Stomach (tissue), 19 donors: ENCODE measurements at places on chromosomes 4 and X. TPM values are rescaled to one million over a fixed set of nuclear protein-coding genes. Genes with fewer than 3 reads are reported as not detected.
A peak's percentile ranks its signal among the peaks of the same experiment; 100 is the strongest.

DNA sequence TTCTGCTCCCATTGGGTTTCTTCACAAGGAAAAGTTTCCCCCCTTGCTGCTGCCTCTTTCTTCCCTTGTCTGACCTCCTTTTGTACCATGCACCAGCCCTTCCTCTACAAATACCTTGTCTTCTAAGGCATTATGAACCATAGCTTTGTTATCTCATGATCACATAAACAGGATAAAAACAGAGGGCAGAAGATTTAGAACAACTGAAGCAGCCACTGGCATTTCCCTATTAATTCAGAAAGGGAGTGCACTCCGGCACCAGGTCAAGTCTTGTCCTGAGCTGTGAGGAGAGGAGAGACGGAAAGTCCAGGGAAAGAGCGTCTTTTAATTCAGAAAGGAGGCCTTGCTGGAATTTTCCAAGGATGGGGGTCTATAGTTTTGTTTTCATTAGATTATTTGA lies 281.7 kb downstream of the RCHY1 start:
- DNase-seq = no peak

The IQCM gene
- not detected for total RNA-seq

GRCh38 chr4:108159845-108160244 lies 8.9 kb downstream of the LEF1 start:
- no peak for DNase-seq

The SPATA4 gene
- total RNA-seq = not detected

GRCh38 chrX:155983326-155983725 lies 14.2 kb upstream of the IL9R start:
- DNase-seq = no peak

DNA sequence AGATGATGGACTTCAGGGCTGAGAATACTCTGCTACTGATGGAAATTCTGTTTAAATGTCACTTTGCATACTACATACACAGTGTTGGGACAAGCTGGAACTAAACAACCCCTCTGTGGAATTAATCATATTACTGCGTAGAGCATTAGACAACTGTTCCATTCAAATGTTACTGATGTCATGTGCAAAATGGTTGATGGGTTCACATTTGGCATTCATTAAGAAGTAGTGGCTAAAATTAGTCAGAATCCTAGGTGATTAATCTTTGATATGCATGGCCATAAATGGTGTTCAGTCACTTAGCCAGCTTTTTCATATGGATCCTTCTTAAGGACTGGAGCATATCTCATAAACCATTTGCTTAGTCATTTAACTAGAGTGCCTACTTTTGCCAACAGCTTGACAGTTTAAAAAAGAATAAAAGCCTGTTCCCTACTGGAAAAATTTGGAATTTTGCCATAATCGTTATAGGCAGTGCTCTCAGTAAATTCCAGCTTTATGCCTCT lies 105.2 kb downstream of the RNF150 start:
- DNase-seq = peak; percentile 75

DNA sequence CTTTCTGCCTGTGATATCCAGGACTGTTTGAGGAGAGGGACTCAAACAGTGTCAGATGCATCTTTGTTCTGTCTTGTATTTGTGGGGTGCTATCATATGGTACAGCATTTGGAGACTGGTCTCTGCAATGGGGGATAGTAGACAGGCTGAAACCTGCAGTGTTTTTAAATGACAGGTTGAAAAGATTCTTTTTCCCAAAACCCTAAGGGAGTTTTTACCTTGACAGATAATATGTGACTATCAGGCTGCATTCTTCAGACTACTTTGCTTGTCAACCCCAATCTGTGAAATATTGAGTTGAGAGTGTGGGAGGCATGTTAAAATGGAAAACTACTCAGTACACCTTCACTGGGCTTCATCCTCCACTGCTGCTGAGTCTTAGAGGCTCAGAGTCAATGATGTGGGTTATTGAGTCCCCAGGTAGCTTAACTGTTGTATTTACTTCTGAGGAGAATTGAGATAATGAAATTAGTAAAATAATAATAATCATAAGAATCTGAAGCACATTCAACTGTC lies 274.9 kb downstream of the GASK1B start:
- no peak for DNase-seq

DNA sequence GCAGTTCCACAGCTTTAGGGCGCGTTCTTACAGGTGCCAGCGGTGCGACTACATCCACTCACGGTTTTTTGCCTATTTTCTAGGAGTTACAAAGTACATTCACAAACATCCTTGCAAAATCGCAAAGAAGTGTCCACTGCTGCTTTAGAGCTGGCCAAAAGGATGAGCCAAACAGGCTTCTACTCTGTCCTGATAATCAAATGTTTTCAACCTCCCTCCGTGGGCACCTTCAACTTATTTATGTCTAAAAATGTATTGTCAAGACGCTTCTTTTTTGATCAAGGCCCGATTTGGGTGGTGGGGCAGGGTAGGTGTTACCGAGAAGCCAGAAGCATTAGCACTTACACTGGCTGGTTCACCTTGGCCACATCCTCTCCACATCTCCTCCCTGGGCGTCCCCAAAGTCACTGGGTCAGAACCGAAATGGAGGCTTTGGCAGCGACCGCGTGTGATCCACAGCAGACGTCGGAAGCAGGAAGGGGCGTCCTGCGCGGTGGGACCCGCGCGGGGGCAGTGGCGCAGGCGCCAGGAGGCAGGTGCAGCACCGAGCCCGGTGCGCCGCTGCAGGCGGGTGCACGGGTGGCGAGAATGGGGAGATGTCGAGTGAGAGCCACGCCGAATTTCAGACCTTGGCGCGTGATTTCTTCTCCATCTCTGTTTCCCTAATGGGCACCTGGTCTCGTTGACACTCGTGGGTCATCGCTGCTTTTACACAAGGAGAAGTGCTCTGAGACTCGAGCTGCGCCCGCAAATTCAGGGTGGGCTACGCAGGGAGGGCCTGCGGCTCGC lies 16.9 kb downstream of the NKX3-2 start:
- no peak for DNase-seq

The NCAPG gene
- 1.3 TPM for total RNA-seq

GRCh38 chr4:10442976-10443375 lies 14.2 kb downstream of the ZNF518B start:
- no peak for DNase-seq

- DNase-seq = peak; percentile 40
Observed at GRCh38 chrX:101206471-101206870, 13.1 kb upstream of the DRP2 start.

- DNase-seq = no peak
Observed at GRCh38 chrX:15391850-15392249, 7.6 kb upstream of the VEGFD start.

The TCEAL5 gene
- total RNA-seq = not detected

GRCh38 chrX:132119821-132120515 lies 7.9 kb downstream of the FRMD7 start:
- DNase-seq = peak; percentile 35

The RAB41 gene
- total RNA-seq = not detected

The MEPE gene
- not detected for total RNA-seq

The PARM1 gene
- 24.6 TPM for total RNA-seq

The CXCL1 gene
- total RNA-seq = 2.2 TPM

The GPAT3 gene
- not detected for total RNA-seq

The PHOX2B gene
- 2.0 TPM for total RNA-seq

DNA sequence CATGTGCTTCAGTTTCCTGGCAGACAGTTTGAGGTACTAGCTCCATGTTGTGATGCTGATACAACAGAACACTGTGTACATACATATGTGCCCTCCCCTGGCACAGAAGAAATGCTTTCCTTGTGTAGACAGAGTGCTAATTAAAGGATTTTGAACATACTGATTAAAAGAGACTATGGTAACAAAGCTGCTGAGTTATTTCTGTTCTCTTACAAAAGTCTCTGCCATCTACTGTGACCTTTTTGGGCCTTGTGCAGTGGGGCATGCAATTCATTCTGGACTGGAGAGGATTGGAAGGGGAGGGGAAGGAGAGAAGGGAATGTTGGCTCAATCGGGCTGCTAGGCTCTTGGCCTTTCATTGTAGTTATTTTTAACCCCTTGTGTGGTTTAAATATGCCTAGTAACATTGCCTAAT lies 6.0 kb downstream of the PDLIM5 start:
- no peak for DNase-seq

GRCh38 chrX:11336201-11336600 lies 43.0 kb downstream of the AMELX start:
- no peak for DNase-seq

DNA sequence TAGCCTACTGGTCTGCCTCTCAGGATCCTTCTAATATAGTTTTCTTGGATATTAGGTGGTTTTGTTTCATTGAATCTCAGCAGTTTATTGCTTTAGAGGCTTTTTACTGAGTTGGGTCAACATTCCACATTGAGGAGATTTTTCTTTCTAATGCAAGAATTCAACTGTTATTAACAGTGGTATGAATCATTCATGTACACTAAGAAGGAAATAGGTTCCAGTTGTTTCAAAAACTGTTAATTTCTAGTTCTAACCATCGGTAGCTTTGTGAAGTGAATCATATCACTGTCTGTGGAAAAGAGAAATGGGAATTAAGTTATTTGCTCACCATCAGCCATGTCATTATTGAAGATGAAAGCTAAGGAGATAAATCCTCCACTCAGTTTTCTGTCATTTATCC lies 331.5 kb downstream of the RPA4 start:
- no peak for DNase-seq

DNA sequence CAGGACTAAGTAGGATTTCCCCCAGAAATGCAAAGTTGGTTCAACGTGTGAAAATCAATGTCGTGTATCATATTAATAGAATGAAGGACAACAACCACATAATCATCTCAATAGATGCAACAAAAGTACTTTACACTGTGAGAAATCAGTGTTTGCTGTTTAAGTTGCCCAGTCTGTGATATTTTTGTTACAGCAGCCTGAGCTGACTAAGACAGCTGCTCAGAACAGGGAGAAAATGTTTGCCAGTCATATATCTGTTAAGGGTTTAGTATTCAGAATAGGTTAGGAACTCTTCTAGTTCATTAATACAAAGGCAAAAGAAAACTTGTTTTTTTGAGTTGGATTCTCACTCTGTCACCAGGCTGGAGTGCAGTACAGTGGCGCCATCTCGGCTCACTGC lies 12.5 kb downstream of the MAEA start:
- DNase-seq = no peak

The RAI2 gene
- total RNA-seq = 3.7 TPM

- DNase-seq = peak; percentile 51
Observed at GRCh38 chrX:120316587-120317283, 5.5 kb upstream of the TMEM255A start.

DNA sequence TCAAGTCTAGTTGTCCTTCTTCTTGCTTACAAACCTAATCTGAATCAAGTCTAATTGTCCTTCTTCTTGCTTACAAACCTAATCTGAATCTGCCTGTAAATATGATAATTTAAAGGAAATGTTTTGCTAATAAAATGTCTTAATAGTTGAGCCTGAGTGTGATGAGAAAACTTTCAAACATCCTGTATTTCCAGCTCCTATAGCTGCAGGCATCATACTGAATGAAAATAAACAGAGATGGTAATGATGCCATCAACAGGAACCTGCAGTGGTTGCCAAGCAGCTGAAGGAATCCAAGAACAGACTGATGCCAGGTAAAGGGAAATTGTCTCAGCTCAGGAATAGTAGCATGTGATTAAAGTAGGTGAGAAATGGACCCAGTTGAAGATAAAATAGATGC lies 156.1 kb upstream of the IRS4 start:
- no peak for DNase-seq

The PAGE5 gene
- not detected for total RNA-seq

The TAF1 gene
- 62.9 TPM for total RNA-seq

The SRPX2 gene
- 15.1 TPM for total RNA-seq

The UGT8 gene
- 24.0 TPM for total RNA-seq

DNA sequence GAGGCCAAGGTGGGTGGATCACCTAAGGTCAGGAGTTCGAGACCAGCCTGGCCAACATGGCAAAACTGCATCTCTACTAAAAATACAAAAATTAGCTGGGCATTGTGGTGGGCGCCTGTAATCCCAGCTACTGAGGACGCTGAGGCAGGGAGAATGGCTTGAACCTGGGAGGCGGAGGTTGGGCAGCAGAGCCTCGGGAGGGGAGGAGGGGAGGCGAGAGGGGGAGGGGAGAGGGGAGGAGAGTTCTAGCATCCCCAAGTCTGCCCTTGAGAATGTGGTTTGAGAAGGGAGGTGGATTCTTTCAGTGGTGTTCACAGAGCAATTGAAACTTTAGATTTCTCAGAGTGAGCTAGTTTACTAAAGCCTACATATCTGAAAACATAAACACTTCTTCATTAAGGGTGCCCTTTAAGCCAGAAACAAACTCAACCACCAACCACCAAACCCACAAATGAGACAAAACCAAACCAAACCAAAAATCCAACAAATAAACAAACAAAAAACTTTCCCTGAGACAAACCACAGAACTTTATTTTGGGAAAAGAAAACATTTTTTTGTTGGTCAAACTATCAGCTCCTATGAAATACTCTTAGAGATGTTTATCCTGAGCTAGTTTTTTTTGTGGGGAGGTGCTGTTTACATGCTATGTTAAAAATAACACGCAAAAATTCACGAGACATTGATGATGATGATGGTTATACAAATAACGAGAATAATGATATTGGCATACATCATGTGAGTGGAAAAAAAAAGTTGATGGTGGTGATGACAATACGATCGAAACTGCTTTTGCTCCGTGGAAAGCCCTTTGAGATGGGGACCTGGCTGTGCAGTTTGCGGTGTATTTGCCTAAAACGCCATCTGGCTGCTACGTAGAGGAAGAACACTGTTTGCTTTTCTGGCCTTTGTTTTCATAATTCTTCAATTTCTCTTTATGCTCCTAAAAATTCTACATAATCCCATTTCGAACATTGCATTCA lies 98.2 kb upstream of the PRKX start:
- DNase-seq = peak; percentile 31

DNA sequence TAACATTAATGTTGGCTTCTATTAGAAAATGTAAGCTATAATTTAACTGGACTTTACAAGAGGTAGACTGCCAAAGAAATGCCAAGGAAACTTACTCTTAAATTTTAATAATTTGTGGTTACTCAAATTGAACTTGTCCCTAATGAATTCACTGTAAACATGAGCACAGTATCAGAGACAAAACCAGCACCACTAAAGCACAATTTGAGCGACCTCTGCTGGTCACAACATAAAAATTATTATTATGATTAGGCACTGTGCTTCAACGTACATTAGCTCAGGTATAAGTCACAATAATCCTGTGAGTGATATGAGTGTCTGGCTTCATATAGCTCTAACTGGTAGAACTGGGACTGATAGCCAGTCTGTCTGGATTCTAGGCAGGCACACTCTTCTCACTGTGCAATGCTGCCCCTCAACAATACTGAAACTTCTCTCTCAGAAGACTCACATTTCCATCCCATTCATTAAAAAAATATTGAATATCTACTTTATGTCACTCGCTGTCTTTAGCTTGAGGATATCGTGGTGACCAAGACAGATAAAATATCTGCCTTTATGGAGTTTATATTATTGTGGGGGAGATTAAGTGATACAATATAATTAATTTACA lies 8.0 kb downstream of the NUDT6 start:
- DNase-seq = peak; percentile 77
